ENCODE measurements at places on chromosomes 13 and 19.

DNA sequence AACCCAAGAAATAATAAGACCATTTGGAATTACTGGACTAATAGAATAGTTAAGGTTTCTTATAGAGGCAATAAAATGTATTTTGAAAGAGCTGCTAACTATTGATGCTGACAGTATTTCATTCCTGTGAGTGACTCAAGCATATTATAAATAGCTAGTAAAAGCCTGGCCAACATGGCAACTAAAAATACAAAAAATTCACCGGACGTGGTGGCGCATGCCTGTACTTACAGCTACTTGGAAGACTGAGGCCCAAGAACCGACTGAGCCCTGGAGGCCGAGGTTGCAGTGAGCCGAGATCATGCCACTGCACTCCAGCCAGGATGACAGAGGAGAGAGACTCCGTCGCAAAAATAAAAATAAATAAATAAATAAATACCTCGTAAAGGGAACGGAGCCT lies 5.4 kb upstream of the ICAM3 start:
- no peak for DNase-seq

- DNase-seq = no peak
These were observed 11.1 kb downstream of the ZNF302 start for GRCh38 chr19:34688592-34688991.

GRCh38 chr19:375395-376110 lies 31.0 kb upstream of the MIER2 start:
- DNase-seq = no peak

GRCh38 chr19:55813906-55814305 lies 17.9 kb downstream of the NLRP11 start:
- no peak for DNase-seq

GRCh38 chr19:3105641-3106508 lies 11.7 kb downstream of the GNA11 start:
- DNase-seq = no peak

- no peak for DNase-seq
These were observed 1108.4 kb upstream of the PCDH20 start for GRCh38 chr13:62524061-62524460.

GRCh38 chr19:18397242-18398202 lies at the start of gene LRRC25:
Gene LRRC25, minus strand, starts transcription at chr19:18397622. Its CDS starts 659 bp downstream, at chr19:18396963.
- no peak for DNase-seq

GRCh38 chr13:32587811-32588170 lies 1.5 kb downstream of the PDS5B start:
- DNase-seq = no peak

DNA sequence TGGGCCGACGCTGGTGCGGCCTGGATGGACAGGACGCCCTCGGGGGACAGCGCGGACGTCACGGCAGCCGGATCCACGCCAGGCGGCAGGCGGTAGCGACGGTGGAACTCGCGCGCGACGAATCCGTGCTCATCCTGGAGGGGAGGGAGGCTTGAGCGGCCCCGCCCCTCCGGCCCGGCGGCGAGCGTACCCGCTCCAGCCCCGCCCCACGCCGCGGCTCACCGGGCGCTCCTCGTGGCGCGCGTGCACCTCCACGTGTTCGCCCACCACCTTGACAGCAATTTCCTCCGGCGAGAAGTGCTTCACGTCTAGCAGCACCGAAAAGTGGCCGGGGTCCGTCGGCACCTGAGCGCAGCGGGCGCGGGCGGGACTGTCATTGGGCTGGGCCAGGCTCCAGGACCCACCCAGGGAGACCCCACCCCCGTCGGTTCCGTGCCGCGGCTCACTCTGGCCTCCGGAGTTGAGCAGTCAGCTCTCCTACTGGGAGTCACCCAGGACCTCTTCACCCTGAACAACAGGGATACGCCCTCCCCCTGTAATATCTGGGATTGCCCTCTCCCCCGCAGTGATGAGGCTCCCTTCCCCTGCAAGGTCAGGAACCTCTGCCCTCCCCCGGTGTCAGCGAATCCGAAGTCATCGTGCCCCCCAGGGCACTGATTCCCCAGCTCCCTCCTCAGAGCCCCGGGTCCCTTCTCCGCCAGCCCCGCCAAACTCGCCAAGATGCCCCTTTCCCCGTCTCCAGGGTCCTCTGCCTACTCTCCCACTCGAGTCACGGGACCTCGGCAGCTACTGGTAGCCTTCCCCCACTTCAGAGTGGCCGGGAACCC lies 1.1 kb downstream of the HSPB6 start:
- DNase-seq = no peak

DNA sequence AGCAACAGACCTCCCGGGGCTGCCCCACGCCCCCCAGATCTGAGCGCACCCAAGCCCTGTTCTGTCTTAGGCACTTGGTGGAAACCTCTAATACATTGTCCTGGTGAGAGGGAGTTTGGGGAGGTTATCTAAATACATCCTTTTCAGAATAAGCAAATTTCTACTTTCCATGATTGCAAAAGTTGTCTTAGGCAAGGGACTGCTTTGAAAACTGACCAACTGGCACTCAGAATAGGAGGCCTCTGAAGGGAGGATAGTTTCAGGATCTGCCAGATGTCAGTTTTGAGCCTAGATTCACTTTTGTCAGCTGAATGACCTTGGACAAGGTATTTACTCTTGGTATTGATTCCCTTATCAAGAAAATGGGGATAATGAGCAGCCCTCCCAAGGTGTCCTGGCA lies 11.8 kb downstream of the SERP2 start:
- DNase-seq = no peak

GRCh38 chr19:3184847-3185460 lies 776 bp upstream of the NCLN start:
- no peak for DNase-seq

DNA sequence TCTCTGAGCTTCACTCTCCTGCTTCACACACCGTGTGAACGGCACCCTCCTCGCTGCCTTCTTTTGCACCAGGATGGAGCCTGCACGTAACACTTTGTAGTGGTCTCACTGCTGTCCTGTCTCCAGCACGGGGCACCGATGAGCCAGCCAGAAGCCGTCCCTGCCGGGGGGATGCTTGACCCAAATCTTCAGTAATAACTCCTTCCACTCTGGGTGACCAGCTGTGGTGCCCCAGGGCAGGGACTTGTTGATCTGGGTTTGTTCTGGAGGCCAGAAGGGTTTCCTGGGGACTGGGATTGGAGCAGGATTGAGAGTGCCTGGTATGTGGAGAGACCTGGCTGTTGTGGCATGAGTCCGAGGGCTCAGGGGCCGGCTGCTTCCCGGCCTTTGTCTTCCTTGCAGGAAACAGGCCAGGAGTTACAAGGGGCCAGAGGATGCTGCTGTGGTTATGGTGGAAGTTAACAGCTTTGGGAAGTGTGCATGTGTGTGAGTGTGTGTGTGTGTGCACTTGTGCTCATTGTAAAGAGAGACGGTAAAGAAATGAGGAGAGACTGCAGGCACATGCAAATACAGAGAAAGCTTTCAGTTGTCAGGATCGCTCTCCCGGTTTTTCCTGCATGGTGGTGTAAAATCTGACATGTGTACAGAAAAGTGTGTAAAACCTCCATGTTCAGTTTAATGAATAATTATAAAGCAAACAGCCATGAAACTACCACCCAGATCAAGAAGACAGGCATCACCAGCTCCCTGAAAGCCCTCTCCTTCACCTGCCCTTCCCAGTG lies 18.9 kb downstream of the PAK4 start:
- no peak for DNase-seq

DNA sequence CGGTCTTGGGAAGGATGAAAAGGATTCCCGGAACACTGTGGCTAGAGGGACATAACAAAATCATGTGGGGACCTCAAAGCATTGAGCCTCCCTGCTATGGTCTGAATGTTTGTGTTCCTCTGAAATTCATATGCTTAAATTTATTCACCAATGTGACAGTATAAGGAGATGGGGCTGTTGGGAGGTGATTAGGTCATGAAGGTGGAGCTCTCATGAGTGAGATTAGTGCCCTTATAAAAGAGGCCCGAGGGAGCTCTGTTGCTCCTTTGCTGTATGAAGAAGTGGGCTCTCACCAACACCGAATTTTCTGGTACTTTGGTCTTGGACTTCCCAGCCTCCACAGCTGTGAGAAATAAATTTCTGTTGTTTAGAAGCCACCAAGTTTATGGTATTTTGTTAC lies 26.1 kb upstream of the DGKH start:
- no peak for DNase-seq

DNA sequence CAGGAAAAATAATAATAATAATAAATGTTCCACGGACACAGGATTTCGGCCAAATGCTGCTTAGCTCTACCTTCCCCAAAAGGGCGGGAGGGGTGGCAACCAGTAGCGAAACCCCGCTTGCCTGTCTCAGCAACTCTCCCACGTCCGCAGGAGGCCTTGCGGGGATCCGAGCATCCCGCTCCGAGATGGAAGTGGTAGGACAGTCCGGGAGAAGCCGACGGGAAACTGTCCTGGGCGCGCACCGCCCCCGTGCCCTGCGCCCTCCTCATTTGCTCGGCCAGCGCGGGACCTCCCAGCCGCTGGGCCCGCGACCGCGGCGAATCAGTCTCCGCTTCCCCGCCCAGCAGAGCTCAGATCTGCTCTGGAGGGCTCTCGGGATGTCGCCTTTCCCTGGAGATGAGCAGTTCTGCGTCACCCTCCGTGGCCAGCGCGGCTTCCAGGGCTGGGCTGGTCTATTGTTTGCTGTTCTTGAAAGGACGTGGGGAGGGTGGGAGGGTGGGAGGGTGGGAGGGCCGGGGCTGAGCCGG lies 48.9 kb upstream of the PABPC3 start:
- DNase-seq = no peak

DNA sequence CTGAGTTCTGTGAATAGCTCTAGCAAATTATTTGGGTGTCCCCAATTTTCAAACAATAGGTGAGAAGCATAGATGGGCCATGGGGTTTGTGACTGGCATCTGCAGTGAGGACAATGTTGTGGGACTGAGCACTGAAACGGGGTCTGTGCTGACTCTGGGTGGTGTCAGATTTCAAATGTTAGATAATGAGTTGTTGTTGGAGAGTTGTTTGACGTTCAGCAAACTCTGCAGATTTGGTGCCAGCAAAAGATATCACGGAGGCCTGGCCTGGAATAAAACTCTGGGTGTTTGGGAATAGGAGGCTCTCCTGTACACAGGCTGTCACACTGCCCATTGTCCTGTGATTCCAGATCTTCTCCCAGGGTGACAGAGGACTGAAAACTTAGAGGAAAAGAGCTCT lies 2.9 kb downstream of the ZNF90 start:
- DNase-seq = no peak

- DNase-seq = no peak
These were observed 58.0 kb downstream of the TNFRSF19 start for GRCh38 chr13:23628250-23628649.

DNA sequence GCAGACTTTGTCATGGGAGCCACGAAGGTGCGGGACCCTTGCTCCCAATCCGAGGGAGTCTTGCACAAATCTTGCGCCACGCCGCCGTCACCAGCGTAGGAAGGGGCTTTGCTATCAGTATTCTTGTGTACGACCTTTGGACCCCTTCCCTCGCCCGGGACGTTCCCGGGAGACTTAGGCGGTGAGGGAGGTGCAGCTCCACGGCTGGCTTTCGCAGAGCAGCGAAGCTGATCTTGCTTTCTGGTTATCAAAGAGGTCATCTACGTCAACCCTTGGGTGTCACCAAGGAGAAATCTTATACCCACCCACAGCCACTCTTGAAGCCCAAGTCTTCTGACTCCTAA lies 583 bp downstream of the TECR start:
- no peak for DNase-seq

DNA sequence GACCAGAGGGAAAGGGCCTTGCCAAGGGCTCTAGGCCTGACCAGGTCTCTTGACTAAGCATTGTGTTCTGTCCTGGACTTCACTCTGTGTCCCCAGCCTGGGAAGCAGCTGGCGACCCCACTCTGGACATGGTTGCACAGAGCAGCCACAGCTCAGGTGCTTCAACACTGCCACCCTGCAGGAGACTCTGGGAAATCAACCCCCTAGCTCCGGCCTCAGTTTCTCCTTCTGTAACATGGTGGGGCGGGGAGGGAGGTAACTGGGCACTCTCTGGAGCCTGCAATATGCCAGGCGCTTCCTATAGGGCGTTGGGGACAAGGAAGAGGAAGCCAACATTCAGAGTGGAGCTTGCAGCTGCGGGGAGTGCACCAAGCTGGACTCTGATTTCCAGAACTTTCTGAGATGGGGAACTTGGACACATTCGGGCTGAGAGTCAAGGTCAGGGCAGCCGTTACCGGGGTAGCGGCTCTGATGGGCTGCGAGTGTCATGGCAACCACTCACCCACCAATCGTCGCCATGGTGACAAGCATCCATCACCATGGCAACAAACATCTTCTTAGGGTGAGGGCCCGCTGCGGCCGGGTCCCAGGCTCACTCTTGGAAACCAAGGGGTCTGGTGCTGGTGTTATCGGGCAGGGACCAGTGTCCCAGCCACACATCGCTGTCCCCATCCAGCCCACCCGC lies 12.8 kb downstream of the F2RL3 start:
- DNase-seq = no peak

DNA sequence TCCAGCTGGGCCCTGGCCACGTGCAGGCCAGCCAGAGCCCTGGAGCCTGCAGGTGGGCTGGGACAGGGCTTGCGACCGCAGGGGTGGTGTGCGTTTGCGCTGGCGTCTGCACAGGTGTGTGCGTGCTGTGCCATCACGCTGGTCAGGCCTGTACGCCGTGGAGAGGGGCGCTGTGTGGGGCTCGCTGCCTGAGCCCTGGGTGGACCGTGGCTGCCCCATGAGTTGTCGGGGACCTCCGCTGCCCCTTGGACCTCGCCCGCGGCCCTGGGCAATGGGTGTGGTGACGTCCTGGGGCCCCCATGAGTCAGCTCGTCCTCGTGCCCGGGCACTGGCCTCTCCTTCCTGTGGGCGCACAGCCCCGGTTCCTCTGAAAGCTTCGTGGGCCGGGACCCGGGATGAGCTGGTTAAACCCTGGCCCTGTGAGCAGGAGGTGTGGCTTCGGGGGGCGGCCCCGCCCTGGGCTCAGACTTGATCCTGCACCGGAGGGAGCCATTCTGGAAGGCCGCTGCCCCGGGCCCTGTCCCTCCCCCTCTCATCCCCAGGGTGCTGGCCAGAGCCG lies 6.8 kb downstream of the CSNK1G2 start:
- DNase-seq = no peak
